Esophagus squamous epithelium (tissue), 5 donors: ENCODE measurements at places on chromosomes 5 and 9.

- no peak for DNase-seq
Measured at GRCh38 chr5:41754857-41755256, 115.4 kb downstream of the OXCT1 start.

GRCh38 chr5:99771296-99771695, 763.9 kb upstream of the FAM174A start:
- no peak for DNase-seq

DNA sequence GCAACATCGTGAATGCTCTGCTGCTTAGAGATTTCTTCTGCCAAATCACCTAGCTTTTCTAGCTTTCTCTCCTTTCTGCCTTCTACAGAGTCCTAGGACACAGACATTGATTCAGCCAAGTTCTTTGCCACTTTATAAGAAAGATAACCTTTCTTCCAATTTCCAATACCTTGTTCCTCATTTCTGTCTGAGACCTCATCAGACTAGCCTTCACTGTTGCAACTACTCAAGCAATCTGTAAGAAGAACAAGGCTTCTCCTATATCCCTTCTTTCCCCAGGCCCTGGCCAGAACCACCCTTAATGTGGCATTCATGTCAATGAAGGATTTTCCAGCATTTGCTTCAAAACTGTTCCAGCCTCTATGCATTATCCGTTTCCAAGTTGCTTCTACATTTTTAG, 24.3 kb downstream of the FBXO10 start:
- no peak for DNase-seq

GRCh38 chr5:119063579-119064379, 7.1 kb upstream of the DMXL1 start:
- no peak for DNase-seq

DNA sequence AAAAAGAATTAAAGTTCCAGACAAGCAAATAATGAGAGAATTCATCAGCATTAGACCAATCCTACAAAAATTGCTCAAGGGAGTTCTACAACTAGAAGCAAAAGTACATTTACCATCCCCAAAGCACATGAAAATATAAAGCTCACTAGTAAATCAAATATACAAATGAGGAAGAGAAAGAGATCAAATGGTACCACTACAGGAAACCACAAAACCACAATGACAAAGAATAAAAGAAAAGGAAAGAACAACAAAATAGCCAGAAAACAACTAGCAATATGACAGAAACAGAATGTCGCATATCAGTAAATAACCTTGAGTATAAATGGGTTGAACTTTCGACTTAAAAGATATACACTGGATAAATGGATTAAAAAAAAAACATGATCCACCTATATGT, 739.0 kb downstream of the DTWD2 start:
- DNase-seq, result no peak

DNA sequence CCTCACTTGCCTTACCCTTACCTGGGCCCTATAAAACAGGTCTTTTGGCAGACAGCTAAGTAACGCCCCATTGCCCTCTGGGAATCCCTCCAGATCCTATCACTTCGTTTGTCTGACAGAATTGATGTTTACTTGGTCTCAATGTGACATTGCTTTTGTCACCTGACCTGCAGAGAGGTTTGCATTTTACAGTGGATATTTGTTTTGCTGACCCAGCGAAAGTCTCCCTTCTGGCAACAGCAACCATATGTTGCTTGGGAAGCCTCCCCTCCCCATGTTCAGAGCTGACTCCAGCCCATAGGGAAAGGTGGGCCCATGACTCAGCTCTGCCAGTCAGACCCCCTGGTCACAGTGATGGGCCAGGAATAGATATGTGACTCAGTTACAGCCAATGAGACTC, 54.0 kb upstream of the LARP1 start:
- DNase-seq, result no peak

- DNase-seq, result no peak
Measured at GRCh38 chr5:160359816-160360215, 10.6 kb downstream of the C1QTNF2 start.

DNA sequence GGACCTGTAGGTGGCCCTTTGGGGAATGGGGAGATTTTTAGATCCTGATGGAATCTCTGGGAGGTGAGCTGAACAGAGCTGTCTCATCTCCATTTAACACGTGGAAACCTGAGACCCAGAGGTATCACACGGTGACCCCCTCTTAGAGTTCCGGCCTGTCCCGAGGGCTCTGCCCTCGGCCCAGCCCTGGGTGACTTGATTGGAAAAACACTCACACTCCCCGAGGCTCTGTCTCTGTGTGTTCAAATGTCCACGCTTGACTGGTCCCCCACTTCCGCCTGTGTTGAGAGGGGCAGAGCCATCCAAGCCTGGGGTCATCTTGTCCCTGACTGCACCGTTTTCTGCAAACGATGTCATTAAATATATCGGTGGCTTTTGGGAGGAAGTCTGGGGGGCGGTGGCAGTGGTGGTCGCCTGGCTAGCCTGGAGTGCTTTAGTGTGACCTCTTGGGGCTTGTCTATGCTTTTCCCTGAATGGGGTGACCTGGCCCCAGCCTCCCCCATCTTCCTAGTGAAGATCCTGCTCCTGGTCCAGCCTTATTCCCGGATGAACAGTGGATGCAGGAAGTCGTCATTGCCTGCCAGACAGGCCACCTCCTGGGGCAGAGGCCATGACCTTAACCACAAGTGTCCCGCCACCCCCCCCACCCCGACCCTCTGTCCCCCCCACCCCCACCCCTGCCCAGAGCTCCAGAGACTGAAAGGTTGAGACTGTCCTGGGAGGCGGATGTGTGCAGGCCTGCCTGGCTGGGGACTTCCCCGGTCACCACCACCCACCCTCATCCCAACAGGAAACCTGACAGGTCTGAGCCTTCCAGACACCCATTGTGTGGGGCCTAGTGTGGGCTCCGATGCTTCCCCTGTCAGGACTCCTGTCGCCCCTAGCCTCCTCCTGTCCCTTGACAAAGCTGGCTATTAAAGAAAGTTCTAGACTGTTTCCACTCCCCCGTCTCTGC, 5.3 kb upstream of the DAB2IP start:
- DNase-seq, result no peak

DNA sequence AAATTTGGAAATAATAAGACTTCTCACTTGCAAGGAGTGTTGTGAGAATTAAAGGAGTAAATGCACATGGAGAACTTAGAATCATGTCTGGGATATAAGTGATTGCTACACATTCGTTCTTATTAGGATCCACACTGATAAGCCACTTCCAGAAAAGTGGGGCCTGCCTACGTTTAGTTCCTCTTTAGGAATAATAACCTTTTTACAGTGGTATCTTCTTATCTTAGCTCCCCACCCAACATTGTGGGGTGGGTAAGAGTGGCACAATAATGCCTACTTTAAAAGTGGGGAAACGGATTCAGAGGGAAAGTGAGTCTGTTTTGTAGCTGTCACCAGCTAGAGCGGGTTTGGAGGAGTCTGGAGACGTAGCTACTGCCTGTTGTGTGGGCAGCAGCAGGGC, 16.0 kb downstream of the DOCK2 start:
- DNase-seq, result no peak

GRCh38 chr9:13386935-13387733, 107.6 kb upstream of the MPDZ start:
- DNase-seq, result no peak

DNA sequence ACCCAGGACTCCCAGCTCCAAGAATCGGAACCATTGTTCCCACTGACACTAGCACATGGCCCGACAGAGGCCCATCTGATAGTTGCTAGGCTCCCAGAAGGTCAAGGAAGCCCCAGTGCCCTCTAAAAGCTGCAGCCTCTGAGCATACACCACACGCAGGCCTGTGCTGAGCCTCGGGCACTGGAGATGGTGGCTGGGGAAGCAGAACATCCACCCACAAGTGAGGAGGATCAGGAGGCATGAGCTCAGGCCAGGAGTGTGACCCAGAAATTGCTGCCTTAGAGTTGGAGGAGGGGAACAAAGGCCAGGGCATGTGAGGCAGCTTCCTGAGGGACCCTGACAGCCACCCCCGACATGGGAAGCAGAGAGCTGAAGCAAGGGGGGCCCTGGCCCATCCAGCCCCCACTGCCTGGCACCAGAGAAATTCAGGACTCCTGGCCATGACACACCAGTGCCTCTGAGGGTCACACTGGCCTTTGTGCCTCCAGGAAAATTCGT, 21.4 kb downstream of the IPPK start:
- DNase-seq, result no peak

DNA sequence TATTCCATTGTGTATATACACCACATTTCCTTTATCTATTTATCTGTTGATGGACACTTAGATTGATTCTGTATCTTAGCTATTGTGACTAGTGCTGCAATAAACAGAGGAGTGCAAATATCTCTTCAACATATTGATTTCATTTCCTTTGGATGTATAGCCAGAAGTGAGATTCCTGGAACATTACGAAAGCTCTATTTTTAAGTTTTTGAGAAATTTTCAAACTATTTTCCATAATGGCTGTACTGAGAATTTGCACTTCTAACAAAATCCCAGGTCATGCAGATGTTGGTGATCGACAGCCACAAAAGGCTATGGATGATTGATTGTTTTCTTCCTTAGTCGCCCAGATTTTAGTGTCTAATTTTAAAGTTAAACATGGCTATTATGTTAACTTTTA, 132.7 kb upstream of the MTAP start:
- no peak for DNase-seq

- DNase-seq, result no peak
Measured at GRCh38 chr5:179194941-179195381, 134.8 kb downstream of the ZNF354C start.

GRCh38 chr5:67380431-67380830, 183.8 kb upstream of the CD180 start:
- DNase-seq, result no peak

GRCh38 chr9:22040760-22041159, 31.7 kb upstream of the CDKN2B start:
- no peak for DNase-seq

GRCh38 chr5:102700120-102700831, 54.8 kb upstream of the PAM start:
- DNase-seq, result no peak

- DNase-seq, result no peak
Measured at GRCh38 chr9:32709871-32710270, 73.5 kb upstream of the TMEM215 start.

DNA sequence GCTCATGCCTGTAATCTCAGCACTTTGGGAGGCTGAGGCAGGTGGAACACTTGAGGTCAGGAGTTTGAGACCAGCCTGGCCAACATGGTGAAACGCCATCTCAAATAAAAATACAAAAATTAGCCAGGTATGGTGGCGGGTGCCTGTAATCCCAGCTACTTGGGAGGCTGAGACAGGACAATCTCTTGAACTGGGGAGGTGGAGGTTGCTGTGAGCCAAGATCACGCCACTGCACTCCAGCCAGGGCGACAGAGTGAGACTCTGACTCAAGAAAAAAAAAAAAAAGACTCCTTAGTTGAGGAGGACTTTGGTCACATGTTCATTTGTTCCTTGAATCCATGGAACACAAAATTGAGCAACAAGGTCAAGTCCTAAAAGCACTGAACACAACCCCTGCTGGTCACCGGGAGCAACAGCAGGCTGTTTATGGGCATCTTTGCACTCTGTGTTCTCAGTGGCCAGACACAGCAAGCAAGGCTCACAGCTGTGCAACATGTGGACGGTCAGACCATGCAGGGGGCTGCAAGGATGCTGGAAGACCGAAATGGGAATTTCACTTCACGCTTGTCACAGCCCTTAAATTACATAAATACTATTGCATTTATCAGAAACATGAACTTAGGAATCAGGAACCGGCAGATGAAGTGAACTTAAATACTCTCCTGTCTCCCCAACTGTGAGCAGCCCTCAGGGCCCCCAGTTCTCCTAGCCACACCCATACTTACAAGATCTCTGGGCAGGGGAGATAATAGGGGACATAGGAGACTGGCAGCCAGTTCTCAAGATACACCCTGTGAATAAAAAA, 2.8 kb downstream of the GBGT1 start:
- DNase-seq, result no peak

GRCh38 chr5:75993183-75993582, 90.0 kb upstream of the SV2C start:
- no peak for DNase-seq

GRCh38 chr9:120603591-120603990, 23.6 kb upstream of the CDK5RAP2 start:
- DNase-seq, result no peak

DNA sequence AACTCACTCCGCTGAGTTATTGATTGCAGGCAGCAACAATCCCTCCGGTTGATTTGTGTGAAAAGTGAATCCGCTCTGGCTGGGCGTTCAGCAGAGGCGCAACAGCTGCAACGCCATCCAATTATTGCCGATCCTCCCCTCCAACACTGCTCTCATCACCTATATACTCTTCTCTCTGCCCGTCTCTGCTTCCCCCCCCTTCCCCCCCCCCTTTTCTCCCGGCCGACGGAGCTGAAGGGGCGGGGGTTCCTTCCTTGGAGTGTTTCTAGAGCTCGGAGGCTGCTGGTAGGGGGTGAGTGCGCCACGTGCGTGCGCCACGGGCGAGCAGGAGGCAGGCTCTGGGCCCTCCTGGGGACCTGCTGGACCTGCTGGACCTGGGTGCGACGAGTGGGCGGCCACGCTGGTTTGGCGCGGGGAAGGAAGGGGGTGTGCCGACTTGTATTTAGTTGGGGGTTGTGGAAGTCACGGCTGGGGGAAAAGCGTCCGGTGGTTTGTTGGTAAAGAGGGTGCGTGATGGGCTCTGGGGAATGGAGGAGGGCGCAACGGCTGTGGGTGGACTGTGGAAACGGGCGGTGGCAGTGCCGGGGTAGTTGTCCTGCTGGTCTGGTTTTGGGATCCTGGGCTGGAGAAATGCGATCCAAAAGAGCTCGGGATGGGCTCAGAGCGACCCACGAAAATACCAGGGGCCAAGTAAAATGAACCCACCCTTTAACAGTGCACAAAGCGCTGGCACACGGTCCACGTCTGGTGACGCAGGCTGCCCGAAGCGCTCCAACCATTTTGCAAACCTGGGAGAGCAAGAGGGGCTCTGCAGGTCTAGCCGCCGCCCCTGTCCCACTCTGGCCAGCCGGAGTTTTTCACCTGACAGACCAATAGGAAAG, 6.4 kb upstream of the MEF2C start:
- peak; percentile 13 for DNase-seq

DNA sequence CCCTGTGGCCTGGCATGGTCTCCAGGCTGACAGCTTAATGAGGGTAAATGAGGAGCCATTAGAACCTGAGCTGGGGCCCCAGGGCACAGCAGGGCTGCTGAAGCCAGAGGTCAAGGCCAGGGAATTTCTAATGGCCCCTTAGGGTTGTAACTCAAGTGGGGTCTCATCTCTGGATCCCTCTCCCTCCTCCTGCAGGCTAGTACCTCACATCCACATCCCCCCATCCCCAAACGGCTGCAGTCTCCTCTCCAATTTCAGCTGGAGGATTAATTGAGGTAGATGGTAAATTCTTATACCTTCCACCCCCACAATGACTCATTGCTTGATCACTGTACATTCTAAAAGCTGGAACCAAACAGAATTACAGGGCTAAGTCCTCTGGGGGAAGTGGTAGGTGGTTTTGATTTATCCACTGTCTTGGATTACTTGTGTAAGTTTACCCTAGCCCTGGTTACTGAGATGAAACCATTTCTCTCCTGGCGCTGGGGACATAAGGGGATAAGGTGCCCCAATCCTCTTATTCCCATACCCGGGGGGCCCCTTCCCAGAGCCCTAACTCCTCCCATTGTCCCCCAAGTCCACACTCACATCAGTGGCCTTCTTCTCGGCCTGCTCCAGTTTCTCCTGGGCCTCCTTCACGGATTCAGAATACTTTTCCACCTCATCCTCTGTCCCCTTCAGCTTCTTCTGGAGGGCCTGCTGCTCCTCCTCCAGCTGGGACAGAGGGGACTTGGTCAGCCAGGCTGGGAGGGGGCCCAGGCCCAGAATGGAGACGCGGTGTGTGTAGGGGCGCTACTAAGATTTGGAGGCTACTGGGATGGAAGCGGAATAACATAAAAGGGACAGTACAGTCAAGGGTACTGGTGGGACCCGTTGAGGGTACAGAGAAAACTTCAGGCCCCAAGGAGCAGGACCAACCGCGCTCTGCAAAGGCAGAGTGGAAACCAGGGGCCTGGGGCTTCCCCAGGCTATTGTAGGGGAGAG, 875 bp downstream of the TPM2 start:
- DNase-seq, result no peak
